Mesangial cell (primary cell): ENCODE measurements at places on chromosomes 7 and 10. TPM values are rescaled to one million over a fixed set of nuclear protein-coding genes. Genes with fewer than 3 reads are reported as not detected.

Gene RBM17
- 18.9 and 33.1 TPM in 2 replicates for total RNA-seq

Gene RRP12
- 21.7 and 30.3 TPM in 2 replicates for total RNA-seq

Gene OGA
- 37.6 and 46.1 TPM in 2 replicates for total RNA-seq

Gene NKX1-2
- not detected in 2 replicates for total RNA-seq

Gene AMZ1
- total RNA-seq: 1.3 and 2.7 TPM in 2 replicates

Gene ADCY1
- total RNA-seq: 0.51 and 1.5 TPM in 2 replicates

Gene OR2A12
- total RNA-seq: not detected in 2 replicates

Gene AKR1B15
- total RNA-seq: not detected in 2 replicates

Gene MKI67
- total RNA-seq: 3.3 and 75.6 TPM in 2 replicates

Gene PILRA
- total RNA-seq: not detected in 2 replicates

Gene PNLIPRP1
- total RNA-seq: not detected in 2 replicates

Gene COL17A1
- total RNA-seq: 0.16 TPM in 1 of 2 replicates, not detected in the other

Gene HMX3
- not detected in 2 replicates for total RNA-seq

Gene CRHR2
- total RNA-seq: not detected in 2 replicates

Gene TSPAN12
- total RNA-seq: 5.5 and 33.7 TPM in 2 replicates

Gene SPDYE9
- total RNA-seq: not detected in 2 replicates

Gene MMD2
- not detected in 2 replicates for total RNA-seq

Gene OR13A1
- total RNA-seq: not detected in 2 replicates

Gene FOXP2
- 0.33 and 1.1 TPM in 2 replicates for total RNA-seq

Gene TMEM196
- total RNA-seq: under 0.01 and 0.13 TPM in 2 replicates

Gene PNLIPRP2
- not detected in 2 replicates for total RNA-seq

Gene LRRTM3
- not detected in 2 replicates for total RNA-seq

Gene CYP2C8
- total RNA-seq: not detected in 2 replicates

Gene MBL2
- total RNA-seq: not detected in 2 replicates

Gene SPDYE11
- total RNA-seq: not detected in 2 replicates

Gene PPP1R17
- not detected in 2 replicates for total RNA-seq

Gene TBX20
- total RNA-seq: not detected in 2 replicates

Gene SPDYE2
- total RNA-seq: not detected in 2 replicates

Gene LHPP
- total RNA-seq: 7.5 and 17.1 TPM in 2 replicates

Gene MPP7
- 1.4 and 2.8 TPM in 2 replicates for total RNA-seq

Gene RBM20
- 1.4 and 1.6 TPM in 2 replicates for total RNA-seq

Gene AKR1C4
- total RNA-seq: not detected in 2 replicates
